ENCODE measurements at places on chromosomes 1 and 21.

DNA sequence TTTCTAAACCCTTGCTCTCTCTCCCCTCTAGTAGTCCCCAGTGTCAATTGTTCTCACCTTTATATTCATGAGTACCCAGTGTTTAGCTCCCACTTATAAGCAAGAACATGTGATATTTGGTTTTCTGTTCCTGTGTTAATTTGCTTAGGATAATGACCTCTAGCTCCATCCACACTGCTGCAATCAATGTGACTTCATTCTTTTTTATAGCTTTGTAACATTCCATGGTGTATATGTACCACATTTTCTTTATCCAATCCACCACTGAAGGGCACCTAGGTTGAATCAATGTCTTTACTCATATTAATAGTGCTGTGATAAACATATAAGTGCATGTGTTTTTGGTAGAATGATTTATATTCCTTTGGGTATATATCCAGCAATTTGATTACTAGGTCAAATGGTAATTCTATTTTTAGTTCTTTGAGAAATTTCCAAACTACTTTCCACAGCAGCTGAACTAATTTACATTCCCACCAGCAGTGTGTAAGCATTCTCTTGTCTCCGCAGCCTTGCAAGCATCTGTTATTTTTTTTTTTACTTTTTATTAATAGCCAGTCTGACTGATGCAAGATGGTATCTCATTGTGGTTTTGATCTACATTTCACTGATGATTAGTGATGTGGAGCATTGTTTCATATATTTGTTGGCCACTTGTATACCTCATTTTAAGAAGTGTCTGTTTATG lies 277.8 kb downstream of the LTN1 start:
- DNase-seq, result peak; percentile 88

DNA sequence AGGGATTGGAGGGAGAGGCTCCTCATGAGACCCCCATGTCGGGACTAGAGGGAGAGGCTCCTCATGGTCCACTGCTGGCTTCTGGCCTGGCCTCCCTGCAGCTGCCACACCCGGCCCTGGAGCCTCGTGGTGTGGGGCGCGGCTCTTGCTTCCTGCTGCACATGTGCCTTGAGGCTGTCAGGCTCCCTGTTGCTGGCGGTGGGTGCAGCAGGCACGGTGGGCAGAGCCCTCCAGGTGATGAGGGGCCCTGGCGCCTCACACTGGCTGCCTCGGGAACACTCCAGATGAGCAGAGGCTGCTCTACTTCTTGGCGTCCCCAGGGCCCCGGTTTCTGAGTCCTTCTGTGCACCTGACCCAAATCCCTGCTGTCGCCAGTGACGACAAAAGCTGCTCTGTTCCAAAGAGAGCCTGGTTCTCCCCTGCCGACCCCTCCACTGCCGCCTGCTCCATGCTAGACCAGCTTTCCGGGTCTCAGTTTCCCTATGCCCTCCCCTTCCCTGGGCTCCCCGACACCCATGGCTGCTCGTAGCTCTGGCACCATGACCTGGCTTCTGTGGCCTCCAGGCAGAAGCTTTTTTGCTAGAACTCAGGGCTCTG lies 9.7 kb upstream of the ATAD3B start:
- no peak for DNase-seq

- no peak for DNase-seq
Observed at GRCh38 chr1:226542623-226543103, 5.9 kb upstream of the STUM start.

GRCh38 chr1:53133261-53134041 lies 9.0 kb downstream of the SLC1A7 start:
- no peak for DNase-seq

DNA sequence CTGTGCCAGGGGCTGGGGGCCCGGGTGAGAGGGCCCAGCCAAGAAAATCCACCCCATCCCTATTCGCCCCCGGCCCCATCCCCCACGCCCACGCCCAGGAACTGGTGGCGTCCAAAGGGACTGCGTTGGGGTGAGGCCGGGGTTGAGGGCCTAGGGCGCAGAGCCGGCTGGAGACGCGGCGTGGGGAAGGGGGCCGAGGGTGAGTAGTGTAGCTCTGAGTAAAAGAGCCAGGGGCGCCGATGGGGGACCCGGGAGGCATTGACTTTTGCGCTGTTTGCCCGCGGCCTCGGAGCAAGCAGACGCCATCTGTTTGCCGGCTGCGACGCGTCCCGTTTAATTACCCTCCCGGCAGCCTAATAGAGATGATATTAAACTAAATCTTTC lies 3.5 kb upstream of the DMRTA2 start:
- no peak for DNase-seq

- no peak for DNase-seq
Observed at GRCh38 chr1:1399872-1400575, 889 bp upstream of the CCNL2 start.

GRCh38 chr1:66652556-66652955 lies 99.7 kb upstream of the DYNLT5 start:
- DNase-seq, result peak; percentile 6

DNA sequence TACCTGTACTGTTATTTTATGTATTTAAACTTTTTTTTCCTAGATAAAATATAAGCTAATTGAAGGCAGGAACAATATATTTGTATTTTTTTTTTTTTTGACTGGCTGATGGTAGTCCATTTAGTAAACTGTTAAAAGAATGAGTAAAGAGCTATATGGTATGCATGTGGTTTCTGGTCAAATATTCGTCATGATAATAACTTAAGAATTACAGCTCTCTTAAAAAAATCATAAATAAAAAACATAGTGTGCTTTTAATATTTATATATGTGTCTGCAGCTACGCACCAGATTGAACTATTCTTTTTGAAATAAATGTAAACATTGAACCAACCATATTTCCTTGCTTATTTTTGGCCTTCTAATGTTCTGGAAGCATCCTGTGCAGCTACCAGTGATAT lies 272.3 kb upstream of the C1orf105 start:
- DNase-seq, result no peak

DNA sequence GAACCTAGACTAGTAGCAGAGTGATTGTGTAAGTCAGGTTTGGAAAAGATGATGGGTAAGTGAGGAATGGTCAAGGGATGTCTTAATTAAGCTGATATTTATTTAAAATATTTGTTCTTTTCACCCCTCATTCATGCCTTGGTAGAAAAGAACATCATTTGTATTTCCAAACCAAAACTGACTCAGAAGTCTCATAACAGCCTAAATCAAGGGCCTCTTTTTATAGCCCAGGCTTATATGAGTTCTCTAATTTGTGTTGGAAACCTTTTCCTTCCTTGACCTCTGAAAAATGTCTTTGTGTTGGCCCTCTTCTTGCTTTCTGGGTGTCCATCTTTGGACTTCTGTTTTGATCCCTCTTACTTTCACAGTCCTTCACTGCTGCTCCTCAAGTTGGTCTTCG lies 1428.2 kb downstream of the MRPL39 start:
- no peak for DNase-seq

DNA sequence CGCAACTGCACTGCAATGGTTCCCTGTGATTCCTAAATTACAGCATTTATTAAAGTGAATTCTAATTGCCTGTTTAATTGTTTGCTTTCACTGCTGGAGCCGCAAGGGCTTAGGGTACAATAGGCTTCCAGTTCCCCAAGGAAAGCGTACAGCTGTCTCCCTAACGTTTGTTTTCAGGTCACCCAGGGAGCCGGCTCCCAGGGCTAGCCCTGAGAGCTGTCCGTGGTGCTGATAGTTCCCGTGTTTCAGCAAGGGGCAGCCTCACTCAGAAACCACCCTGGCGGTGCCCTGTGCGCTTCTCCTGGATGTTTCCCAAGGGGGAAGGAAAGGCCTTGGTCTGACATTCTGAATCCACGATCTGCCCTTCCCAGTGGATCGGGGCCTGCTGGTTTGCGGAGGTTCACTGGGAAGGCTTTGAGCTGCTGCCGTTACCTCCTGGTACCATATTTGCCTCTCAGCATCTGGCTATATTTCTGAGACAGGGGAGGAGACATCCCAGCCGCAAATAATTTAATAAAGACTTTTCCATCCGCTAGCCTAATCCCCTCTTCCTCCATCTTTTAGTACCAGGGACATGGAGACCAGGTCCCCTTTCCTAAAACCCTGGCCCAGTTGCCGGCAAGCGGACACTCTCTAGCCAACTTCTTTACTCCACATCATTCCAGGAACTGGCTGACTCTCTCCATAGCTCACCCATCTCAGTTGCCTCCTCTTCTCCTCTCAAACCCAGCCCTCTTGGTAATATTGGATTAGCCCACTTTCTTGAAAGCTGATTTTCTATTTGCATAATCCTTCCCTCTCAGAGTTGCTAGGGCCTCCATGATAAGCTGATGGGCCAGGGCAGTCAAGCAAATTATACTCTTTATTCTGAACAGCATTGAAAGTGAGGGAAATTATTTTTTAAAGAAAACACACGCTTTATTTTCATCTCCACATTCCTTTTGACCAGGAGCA lies 149.0 kb downstream of the IGSF21 start:
- peak; percentile 3 for DNase-seq

DNA sequence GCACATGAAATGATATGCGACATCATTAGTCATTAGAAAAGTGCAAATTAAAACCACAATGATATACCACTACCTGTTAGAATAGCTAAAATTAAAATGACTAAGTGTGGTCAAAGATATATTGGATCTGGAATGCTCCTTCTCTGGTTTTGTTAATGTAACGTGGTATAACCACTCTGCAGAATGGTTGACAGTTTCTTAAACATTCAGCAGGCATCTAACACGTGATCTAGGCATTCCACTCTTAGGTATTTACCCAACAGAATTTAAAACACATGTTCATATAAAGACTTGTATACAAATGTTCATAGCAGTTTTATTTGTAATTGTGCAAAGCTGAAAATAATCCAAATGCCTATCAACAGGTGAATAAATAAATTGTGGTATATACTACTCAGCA lies 165.0 kb upstream of the PLXNA2 start:
- peak; percentile 58 for DNase-seq

DNA sequence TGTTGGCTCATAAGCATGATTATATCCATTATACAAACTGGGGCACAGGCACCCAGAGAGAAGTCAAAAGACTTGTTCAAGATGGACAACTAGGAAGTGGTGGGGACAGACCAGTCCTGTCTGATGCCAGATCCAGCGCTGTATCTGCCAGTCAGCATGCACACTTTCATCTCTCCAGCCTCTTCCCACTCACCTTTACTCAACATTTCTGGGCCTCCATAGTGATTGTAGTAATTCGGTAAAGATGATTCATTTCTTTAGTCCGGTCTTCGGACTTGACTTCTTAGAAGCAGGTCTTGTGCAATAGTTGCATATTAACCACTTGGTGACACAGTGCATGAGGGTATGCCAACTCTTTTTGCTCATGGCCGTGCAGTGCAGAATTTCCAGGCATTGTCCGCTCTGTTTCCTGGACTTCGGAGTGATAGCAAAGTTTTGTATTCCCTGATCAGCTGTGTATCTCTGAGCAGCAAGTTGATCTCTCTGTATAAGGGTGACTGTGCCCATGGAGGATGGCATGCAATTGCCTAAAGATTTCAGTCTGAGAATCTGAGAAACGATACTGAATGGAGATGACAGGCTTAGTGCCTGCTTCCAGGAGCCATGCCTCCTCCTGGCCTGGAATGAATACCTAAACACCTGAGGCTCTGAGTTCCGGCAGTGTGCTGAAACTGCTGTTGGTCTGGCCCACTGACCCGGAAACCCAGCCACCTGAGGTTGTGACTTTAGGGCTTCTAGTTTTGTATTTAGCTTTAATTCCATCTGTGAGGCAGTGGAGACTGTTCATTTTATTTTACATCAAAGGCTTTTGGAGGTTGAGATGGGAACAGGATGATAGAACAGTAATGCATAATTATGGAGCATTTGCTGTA lies 39.0 kb downstream of the GALNT2 start:
- DNase-seq, result no peak

- no peak for DNase-seq
Observed at GRCh38 chr1:202214089-202214843, 20.7 kb downstream of the LGR6 start.

GRCh38 chr1:153728305-153729066 lies 636 bp downstream of the INTS3 start:
- DNase-seq, result no peak

GRCh38 chr21:25895565-25896205 lies 160.9 kb downstream of the GABPA start:
- DNase-seq, result peak; percentile 20

GRCh38 chr1:176073524-176074157 lies 133.4 kb downstream of the COP1 start:
- peak; percentile 34 for DNase-seq
